ENCODE measurements at places on chromosomes 6 and 20. TPM values are rescaled to one million over a fixed set of nuclear protein-coding genes. Genes with fewer than 3 reads are reported as not detected.

DNA sequence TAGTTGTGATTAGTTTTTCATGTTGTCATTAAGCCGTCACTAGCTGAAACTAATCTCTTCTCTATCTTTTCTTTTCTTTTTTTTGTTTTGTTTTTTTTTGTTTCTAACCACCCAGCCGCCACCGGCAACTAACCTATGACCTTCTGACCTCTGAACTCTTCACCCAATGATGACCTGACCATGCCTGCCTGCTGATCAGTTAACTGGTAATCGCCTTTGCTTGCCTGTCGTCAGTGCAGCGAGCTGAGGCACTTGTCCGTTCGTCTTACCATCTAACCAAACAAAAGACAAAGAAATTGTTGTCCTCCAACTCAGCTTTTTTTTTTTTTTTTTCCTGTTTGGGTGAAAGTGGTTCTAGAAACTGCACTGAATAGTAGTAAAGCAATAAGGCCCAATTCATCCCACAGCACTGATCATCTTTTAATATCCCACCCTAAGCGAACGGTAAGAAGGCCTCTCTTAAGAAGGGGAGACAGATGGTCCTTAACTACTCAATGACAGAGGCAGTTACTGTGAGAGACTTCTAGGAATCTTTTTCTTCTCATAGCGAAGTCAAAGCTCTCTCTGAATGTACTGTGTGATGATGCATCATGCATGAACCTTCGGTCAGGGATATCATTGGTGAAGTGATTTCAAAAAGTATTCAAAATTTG is 156.2 kb downstream of the QKI start:
- DNase-seq, result peak; percentile 21

- DNase-seq, result no peak
Measured at GRCh38 chr6:147244832-147245231, 40.6 kb downstream of the STXBP5 start.

- DNase-seq, result no peak
Measured at GRCh38 chr6:135314543-135314942, 133.4 kb downstream of the MYB start.

DNA sequence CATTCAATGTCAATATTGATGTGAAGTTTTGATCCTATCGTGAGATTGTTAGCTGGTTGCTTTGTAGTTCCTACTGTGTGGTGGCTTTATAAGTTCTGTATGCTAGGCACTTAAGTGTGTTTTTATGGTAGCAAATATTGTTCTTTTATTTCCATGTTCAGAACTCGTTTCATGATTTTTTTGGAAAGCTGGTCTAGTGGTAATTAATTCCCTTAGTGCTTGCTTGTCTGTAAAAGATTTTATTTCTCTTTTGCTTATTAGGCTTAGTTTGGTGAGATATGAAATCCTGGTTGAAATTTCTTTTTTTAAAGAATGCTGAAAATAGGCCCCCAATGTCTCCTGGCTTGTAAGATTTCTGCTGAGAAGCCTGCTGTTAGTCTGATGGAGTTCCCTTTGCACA is 27.8 kb upstream of the PLCB1 start:
- no peak for DNase-seq

DNA sequence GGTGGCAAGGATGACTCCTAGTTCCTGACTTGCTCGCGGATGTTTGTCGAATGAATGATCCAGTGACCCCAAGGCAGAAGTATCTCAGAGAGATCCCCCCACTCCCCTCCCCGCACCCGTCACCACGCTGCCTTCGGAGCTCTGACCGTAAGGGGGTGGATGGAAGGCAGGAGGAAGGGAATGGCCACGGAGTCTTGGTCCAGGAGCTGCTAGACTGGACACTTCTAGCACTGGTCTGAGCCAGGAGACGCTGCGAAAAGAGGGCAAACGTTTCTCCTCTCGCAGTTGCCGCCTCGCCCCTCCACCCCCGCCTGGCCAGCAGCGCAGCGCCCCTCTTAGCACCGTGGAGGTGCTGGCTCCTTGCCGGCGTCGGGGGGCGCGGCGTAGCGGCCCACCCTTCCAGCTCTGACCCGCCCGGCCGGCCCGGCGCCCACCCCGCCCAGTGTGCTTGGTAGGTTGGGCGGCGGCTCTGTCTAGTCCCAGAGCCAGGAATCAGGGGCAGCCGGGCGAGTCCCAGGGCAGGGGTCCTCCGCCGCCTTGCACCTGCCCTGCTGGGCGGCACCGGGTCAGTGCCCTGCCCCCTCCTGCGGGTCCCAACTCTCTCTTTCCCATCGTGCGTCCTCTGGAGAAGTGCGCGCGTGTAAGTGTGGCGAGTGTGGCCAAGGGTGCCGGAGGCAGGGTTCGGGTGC is 2.4 kb upstream of the DBNDD2 start:
- DNase-seq, result no peak

DNA sequence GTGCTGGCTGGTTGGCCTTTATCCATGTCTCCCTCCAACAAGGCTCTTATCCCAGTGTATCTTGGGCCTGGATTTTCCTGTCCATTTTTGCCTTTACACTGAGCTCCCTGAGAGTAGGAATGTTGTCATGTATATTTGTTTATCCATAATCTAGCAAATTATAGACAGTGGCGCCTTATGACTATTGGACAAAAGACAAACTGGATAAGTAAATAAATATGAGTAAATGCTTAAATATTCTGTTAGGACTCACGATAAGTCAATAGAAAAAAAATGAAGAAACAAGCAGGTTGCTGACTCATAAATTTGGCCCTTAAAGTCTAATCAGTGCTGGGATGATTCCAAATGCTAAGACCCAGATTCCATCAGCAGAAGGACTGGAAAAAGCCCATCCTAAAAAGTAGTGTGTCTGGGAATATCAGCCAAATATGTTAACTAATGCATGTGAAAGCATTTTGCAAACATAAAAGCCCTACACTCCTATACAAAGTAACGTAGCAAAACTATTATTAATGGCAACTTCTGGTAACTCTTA is 55.0 kb upstream of the PCSK2 start:
- DNase-seq, result no peak

DNA sequence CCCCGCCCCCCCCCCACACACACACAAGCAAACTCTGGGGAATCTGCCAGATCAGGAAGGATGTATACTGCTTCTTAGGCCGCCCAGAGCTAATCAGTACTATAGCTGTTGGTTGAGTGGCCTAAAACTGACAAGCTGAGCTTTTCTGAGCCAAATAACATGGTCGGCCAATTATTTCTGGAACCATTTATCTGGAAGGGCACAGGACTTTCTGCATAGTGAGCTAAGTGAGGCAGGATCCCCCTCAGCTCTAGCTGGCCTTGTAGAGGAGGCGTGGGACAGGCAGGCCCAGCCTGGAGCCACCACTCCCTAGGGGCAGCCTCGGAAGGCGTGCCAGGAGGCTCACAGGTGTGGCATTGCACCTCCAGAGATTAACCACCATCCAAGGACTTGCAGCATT is 200.1 kb downstream of the TMEM242 start:
- no peak for DNase-seq

- DNase-seq, result no peak
Measured at GRCh38 chr20:32482143-32482441, 103.0 kb downstream of the NOL4L start.

GRCh38 chr6:5045416-5045815 is 39.7 kb upstream of the PPP1R3G start:
- DNase-seq, result peak; percentile 59

GRCh38 chr6:135438907-135439535 is 58.5 kb downstream of the AHI1 start:
- DNase-seq, result peak; percentile 58

DNA sequence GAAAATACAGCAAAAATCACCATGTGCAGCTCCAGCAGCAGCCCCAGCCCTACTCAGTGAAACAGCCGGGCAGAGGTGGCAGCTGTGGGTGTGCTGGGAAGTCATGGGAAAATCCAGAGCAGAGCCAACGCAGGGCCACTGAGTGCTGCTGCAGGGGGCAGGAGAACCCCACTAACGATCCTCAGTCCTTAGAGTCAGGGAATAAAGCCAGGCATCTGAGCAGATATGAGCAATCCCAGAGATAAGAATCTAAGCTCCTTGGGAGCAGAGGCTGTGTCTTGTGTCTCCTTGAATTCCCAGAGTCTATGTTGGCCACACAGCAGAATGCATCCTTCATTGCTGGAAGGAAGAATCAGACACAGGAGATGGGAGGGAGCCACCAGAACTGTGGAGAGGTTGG is 493.1 kb upstream of the MAP3K7 start:
- no peak for DNase-seq

- no peak for DNase-seq
Measured at GRCh38 chr6:94300424-94301144, 881.2 kb upstream of the EPHA7 start.

GRCh38 chr20:36074983-36075382 is 79.6 kb upstream of the EPB41L1 start:
- no peak for DNase-seq

- no peak for DNase-seq
Measured at GRCh38 chr6:52675372-52675771, 4.5 kb downstream of the TMEM14A start.

GRCh38 chr6:26403893-26404292 is 1.8 kb downstream of the BTN3A1 start:
- no peak for DNase-seq

COL19A1 gene
- total RNA-seq, result under 0.01 TPM

MCHR2 gene
- total RNA-seq, result not detected

SCAND1 gene
- total RNA-seq, result 11.7 TPM

SLA2 gene
- not detected for total RNA-seq

OR2H1 gene
- not detected for total RNA-seq

ZBP1 gene
- not detected for total RNA-seq

TBC1D7 gene
- 16.4 TPM for total RNA-seq

MICA gene
- total RNA-seq, result 52.2 TPM

SNRPB gene
- 109 TPM for total RNA-seq

All from IMR-90 (cell line).